ENCODE measurements at places on chromosomes 11 and 22.

DNA sequence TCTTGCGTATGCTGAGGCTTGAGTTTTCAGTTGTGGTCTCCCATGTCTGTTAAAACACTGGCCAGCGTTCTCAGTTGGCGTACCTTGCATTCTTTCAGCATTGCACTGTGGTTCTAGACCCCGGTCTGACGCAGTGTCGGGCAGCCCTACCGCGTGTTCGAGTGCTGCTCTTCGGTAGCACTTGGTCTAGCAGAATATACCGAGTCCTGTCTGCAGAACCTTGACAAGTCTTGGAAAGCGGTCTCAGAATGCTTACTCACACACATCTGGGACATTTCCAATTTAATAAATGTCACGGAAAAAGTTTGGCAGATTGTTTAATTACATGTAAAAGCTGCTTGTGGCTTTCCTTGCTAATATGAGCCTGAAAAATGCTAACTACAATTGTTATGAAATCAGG is 32.6 kb downstream of the PPFIA1 start:
- peak; percentile 98 for DNase-seq

GRCh38 chr22:46047841-46048595 is 71.1 kb upstream of the WNT7B start:
- DNase-seq = no peak

DNA sequence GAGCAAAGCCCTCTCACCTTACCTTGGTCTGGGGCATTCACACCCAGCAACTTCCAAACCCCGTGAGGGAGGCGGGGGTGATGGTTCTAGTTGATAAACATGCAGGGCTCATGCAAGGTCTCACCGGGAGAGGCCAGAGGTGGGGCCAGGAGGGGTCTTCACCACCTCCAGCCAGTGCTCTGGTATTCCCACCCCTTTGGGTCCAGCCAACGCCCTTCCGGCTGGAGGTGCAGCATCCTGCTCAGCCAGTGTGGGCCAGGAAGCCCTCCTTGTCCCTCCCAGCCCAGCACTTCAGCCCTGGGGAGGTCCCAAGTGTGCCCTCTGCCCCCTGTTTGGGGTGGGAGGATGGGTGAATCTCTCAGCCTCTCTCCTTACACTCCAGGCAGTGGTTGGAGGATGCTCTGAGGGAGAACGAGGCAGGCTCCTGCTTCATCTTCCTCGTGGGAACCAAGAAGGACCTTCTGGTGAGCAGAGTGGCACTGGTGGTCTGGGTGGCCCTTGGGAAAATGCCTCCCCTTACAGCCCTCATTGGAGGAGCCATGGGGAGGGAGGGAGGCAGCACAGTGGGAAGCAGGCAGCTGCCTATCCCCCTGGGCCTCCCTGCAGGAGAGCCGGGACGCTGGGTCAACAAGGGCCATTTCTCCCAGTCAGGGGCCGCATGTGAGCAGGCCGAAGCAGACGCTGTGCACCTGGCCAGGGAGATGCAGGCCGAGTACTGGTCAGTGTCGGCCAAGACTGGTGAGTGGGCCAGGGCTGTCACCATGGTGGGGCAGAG is 13.4 kb downstream of the RAB36 start:
- no peak for DNase-seq

- no peak for DNase-seq
Measured at GRCh38 chr11:19826606-19827005, 114.0 kb downstream of the NAV2 start.

DNA sequence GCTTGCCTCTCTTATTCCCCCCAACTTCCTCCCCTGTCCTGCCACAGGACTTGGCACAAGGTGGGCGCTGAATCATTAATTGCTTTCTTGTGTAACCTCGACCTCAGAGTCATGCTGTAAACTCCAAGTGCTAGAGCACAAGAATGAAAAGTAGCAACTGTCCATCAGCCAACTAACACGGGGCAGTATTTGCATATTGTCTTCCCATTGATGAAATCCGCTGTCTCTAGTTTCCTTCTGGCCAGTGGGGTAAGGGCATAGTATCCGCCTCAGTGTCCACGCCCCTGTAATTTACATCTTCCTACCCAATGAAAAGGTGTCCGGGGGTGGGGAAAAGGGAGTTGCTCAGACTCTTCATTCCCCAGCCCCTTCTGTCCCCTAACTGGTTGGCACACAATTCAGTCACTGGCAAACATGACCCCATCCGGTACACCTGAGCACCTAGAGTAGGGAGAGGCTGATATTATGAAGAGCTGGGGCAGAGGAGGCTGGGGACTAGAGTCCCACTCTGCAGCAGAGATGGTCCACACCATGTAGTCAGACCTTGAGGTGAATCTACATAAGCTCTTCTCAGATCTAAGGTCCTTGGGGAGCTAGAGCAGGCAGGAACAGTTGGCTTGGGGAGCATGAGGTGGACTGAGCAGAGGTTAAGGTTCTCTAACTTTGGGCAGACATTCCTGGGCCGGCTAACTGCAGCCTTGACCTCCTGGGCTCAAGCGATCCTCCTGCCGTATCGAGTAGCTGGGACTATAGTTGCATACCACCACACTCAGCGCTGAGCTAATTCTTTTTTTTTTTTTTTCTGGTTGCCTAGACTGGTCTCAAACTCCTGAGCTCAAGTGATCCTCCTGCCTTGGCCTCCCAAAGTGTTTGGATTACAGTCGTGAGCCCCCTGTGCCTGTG is 6.8 kb upstream of the GGA1 start:
- peak; percentile 33 for DNase-seq

GRCh38 chr22:49296561-49296960 is 531.1 kb downstream of the BRD1 start:
- DNase-seq = no peak

DNA sequence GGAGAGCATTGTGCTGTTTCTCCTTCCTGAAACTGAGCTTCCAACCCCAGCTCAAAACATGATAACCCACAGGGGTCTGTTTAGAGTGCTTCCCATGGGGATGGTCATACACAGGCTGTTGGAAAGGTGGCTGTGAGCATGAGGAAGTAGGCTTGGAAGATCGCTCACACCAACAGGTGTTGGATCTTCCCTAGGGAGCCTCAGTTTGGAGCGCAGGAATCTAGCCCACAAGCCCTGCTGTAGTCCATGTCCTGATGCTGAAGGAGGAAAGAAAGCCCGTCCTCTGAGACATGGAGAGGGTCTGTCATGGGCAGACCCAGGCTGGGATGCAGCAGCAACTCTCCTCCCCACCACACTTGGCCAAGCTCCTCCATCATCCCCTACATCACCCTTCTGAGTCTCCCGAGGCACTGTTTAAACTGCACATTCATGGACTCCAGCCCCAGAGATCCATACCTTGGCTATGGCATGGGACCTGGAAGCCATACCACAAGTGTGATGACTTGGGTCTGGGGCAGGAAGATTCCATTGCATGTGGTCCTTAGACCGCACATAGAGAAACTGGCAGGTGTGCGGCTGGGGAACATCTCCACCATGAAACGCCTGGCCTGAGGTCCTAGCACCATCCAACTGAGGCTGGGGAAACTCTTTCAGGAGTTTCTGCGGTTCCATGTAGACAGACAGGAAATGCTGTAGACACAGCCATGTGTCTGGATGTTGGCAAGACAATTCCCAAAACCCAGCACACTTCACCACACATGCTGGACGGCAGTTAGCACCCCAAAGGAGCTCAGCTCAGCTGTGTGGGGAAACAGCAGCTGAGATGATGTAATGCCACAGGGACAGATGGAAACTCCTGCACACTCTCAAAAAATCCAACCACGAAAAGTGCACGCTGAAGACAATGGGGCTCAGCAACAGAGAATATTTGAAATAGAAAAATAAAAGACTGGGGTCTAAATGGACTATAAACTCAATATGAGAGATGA is 27.6 kb upstream of the TTC12 start:
- peak; percentile 34 for DNase-seq

GRCh38 chr22:25404928-25405816 is 159.3 kb upstream of the GRK3 start:
- peak; percentile 61 for DNase-seq

DNA sequence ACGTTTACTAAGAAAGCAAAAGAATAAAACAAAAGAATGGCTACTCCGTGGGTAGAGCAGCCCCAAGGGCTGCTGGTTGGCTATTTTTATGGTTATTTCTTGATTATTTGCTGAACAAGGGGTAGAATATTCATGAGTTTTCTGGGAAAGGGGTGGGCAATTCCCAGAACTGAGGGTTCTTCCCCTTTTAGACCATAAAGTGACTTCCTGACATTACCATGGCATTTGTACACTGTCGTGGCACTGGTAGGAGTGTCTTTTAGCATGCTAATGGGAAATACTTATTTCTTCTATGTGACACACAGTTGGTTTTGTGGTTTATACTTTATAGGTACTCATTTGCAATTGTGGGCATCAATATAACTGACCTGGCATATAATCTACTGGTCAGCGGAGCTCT is 56.3 kb downstream of the SLN start:
- no peak for DNase-seq

- DNase-seq = peak; percentile 75
Measured at GRCh38 chr11:126929179-126930061, 71.2 kb downstream of the KIRREL3 start.

- DNase-seq = no peak
Measured at GRCh38 chr11:40162901-40163883, 1296.3 kb downstream of the LRRC4C start.

DNA sequence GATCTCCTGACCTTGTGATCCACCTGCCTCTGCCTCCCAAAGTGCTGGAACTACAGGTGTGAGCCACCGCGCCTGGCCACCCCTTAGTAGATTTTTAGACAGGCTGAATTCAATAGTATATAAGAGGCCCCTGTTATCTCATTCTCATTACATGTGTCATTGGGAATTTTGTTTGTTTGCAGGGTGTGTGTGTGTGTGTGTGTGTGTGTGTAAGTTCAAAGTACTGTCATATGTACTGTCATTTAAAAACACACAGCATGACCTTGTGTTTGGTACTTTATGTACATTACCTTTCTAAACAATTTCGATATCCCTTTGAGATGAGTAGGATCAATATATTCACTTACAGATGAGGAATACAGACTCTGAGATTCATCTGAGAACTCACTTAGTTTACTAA is 118.7 kb upstream of the TTC12 start:
- DNase-seq = no peak

DNA sequence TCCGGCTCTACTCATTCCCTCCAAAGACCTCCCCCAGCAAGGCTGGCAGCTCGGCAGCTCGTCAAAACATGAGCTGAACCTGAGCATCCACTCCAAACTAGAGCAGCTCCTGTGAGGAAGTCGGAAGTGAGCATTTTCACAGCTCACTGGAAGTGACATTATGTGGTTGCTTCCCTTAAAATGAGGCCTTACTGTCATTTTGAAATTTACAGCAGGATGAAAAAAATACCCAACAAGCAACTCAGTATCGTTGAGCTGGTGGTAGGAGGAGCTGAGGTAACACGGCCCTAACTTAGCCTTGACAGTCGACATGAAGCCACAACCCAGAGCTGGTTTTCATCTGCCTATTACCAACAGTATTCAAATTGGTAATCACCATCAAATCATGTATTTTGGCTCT is 38.0 kb upstream of the ARFGAP3 start:
- no peak for DNase-seq

DNA sequence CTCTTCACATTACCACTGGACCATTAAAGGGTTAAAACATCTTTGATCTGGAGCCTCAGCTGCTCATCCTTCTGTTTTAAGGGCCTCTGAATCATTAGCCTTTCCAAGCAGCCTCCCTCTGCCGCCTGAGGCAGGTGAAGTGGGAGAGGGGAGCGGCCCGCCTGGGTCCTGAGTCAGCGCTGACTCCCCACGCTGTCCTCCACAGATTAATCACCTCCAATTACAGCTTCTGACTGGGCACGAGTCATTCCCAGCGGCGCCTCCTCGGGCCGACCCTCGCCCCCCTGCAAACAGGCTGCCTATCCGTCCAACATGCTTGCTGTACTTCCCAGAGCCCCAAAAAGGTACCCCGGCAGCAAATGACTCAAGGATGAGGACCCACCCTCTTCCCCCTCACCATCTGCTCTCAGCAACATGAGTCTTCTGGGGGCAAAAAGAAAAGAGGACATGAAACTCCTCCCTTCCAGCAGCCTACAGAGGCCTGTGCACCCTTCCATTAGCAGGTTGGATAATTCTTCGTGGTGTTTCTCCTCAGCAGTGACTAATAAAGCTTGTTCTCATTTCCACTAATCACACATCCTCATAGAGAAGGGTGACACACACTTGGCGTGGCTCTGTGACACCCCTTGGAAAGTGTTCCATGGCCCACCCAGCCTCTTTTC is 44.3 kb upstream of the JAM3 start:
- DNase-seq = no peak

DNA sequence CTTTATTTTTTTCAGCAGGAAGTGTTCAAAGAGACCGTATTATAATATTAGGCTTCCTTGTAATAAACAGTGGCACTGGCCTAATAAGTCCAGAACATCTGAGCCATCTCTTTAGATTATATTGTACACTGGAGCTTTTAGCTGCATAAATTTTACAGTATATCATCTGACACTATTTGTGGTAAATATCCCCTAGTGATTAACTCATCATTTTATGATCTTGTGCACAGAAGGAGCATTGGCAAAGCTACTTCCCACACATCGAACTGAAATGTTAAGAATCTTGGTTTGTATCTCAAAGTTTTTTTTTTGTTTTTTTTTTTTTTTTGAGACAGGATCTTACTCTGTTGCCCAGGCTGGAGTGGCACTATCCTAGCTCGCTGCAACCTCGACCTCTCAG is 162.7 kb downstream of the HIPK3 start:
- DNase-seq = no peak

Measured in fibroblast of the aortic adventitia (primary cell).